Stimulated activated CD4-positive, alpha-beta T cell treated with anti-CD3 and anti-CD28 coated beads, Interleukin-1b, Interleukin-23, amount 100 ng/mL, for 48 hours (primary cell): ENCODE measurements at places on chromosomes 2 and 18.

DNA sequence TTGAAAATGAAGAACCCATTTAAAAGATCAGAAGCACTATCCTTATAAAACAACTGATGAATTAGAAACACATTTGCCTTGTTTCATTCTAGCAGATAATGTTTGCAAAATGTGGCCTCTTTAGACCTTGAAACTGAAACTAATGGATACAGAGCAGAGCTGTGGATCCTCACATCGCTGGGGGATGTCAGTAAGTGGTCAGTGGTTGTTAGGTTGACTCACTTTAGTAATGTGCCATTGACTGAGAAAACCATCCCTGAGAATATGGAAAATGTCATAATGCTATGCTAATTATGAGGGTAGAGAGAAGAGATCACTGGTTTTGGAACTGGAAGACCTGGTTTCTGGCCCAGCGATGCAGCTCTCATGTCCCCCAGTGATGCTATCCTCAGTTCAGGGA, 176.7 kb downstream of the MYO1B start:
- DNase-seq = no peak

DNA sequence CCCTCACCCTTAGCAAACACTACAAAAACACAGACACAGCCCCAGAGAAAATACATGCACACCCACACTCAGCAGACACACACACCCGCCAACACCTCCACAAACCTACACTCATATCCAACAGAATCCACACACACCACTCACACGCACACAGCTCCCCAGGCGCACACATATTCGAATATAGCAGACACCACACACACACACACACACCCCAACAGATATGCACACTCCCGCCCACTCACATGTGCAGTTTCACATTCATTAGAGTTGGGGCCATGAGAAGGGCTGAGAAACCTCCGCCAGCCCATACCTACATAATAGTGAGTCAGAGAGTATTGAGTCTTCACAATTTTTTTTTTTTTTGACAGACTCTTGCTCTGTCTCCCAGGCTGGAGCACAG, 29.4 kb upstream of the NOTO start:
- peak; percentile 78 for DNase-seq

DNA sequence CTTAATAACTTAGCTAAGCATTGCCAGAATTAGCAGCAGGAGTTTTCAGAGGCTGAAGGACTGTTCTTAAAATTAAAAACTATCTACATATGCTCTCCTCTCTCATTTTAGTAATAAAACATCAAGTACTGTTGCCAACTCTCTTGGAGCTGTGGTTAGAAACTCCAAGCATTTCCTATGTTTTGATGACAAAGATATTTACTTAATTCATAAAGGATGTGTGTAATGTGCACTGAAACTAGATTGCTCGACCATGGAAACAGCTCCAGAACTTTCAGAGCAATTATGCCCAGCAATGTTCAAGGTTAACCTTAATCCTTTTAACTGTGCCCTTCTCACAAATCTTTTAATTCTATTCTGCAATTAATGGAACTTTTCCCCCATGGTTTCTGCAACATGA, 8.4 kb downstream of the GRP start:
- no peak for DNase-seq

DNA sequence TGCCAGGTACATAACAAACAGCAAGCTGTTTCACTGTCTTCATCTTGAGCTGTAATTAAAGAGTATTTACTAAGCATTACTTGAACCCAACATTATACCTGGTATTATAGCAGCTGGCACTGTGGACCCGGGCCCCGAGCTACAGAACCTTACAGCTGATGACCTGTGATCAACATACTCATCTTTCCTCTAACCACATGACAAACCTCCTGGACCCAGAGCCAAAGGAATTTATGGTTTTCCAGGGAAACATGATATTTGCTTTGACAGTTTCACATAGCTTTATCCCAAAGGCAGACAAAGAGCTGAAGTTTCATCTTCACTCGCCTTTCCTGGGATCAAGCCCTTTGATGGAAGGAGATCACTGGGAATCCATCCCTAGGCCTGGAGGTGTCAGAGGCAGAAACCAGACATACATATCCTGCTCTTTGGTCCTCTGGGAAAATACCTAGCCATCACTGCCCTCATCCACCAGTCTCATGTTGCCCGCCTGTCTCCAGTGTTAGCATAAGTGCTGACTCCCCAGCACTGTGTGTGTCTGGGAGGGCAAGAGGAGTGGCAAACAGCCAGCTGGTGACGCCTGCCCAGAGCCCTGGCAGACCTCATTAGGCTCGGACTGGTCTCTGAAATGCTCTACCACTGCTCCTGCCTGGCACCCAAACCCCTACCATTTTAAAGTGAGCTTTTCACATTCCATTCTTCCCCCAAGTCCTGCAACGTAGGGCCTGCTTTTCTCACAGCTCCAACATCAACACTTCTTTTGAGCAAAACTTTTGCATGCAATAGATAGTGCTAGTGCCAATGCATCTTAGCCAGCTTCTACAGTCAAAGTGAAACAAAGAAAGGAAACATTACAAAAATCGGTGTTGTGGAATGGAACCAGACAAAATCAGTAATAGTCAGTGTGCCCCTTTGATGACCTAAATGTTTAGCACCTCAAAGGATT, 138.8 kb upstream of the CTAGE1 start:
- DNase-seq = no peak

GRCh38 chr2:195659114-195659513, 2.1 kb downstream of the SLC39A10 start:
- DNase-seq = no peak

DNA sequence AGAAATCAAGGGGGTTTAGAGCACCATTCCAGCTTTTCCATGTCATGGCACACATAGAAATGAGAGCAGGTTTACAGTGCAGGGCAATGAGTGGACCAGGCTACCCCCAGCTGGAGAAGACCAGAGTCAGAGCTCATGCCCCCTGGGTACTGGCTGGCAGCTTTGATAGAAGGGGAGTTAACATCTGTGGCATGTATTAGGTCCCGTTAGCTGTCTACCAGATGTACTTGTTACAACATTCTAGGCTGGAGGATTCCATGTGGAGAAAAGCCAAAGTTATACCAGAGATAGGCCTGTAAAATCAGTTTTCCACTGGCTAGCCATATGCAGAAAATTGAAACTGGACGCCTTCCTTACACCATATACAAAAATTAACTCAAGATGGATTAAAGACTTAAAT, 109.2 kb downstream of the CCDC85A start:
- no peak for DNase-seq

- DNase-seq = no peak
Observed at GRCh38 chr2:121960251-121960650, 204.8 kb downstream of the TSN start.

GRCh38 chr18:10169064-10169562, 255.3 kb downstream of the VAPA start:
- no peak for DNase-seq

DNA sequence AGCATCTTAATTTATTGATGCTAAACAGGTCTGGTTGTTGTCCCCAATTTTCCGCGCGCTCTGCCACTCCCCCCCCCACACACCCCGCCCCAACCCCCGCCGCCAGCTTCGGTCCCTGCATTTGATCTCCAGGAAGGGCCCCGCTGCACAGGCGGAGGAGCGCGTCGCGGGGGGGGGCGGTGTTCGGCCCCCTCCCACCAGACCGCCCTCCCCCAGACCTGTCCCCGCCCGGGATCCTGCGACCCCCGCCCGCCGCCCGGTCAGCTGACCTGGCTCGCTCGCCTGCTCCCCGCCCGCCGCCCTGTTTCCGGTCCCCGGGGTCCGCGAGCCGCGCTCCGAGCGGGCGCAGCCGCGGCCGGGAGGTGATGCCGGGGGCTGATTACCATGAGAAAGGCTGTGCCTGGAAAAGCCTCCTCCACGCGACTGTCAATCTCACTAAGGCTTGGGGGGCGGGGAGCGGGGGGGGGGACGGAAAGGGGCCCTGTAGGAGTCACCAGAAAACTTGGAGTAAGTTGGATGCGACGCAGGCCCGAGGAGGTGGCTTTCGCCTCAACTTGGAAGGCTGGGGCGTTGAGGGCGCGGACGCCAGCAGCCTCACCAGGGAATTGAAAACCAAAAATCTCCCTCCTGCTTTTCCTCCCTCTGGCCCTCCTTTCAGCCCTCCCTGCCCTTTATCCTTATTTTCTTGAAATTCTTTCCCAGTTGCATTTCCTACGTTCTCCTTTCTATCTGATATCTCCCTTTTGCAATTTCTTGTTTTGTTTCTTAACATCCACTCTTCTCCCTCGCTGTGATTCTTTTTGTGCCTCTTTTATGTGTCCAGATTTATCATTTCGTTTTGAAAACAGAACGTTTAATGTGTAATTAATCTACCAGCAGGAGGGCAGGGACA, 4.4 kb upstream of the ZEB2 start:
- DNase-seq = no peak

DNA sequence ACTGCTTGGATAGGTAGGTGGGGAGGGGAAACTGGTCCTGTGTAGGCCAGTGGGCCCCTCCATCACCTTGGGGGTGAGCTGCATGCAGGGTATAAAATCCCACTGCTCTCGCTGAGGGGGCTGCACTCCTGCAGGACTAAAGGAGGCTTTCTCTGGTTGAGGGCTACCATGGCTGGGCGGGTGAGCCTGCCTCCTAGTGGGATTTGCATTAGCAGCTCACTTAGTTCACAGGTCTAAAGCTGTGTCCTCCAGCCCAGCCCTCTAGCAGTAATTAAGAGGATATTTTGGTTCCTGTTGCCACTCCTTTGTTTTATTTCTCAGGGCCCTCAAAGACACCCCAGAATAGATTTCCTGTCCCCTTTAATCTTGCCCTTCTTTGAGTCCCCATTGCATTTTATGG, 24.6 kb downstream of the TMEM127 start:
- no peak for DNase-seq

DNA sequence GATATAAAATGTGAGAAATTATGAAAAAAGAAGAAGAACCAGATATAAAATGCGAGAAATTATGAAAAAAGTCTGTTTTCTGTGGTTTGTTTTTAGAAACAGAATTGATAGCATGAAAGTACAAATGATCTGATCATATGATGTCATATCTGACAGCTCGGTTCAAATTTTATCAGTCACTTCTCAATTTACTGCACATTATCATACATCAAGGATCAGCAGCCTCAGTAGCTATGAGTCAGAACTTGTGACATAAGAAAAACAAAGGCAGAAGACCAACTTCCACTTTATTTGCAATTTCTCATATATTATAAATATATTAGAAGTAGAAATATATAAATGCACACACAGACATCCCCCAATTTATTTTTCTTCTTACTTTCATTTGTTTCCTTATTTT, 634.0 kb downstream of the LRP1B start:
- DNase-seq = no peak

GRCh38 chr2:147482111-147482895, 362.5 kb upstream of the ACVR2A start:
- no peak for DNase-seq

- DNase-seq = no peak
Observed at GRCh38 chr2:181362561-181362960, 94.6 kb upstream of the ITGA4 start.

GRCh38 chr2:178002038-178002437, 70.5 kb downstream of the PDE11A start:
- DNase-seq = no peak

DNA sequence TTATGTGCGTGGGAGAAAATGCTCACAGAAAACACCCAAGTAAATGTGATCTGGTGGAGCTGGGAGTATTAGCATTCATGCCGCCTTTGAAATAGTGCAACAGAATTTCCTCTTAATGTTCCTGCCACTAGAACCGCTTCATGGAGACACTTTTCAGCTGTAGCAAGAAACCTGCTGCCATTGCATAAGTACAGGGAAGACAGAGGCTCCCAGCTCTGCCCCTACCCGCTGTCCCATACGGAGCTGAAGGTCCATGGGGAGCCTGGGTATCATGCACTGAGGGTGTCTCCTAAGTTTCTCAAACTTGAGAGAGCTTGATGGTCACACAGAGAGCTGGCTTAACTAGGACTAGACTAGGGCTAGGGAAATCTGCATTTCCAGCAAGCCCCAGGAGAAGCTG, 49.6 kb downstream of the CRIM1 start:
- no peak for DNase-seq

DNA sequence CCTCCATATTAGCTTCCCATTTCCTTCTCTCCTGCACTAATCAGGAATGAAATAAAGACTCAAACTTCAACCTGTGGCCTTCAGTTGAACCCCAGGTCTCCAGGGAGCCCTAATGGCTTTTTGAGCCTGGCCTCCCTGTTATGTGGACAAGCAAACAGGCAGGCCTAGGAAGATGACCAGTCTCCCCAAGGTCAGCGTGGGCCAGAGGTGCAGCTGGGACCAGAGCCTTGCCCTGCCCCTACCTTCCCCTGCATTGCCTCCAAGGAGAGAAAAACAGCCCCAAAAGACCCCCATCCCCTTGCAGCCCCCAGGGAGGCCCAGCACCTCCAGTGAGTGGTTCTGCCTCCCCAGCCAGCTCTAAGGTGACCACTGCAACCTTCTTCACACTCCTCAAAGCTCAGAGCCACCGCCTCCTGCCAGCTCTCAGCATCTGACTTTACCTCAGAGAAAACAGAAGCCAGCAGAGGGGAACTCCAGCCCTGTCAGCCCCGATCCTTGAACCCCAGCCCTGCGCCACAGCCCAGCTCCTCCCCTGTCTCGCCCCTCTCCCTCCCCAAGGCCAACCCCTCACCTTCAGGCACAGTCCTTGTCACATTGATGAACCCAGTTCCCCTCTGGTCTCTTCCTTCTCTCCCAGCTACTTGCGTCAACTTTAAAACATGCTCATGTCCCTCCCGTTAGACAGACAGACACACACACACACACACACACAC, 59.5 kb upstream of the ID2 start:
- DNase-seq = no peak

- no peak for DNase-seq
Observed at GRCh38 chr2:180006231-180006630, 866 bp downstream of the CWC22 start.

DNA sequence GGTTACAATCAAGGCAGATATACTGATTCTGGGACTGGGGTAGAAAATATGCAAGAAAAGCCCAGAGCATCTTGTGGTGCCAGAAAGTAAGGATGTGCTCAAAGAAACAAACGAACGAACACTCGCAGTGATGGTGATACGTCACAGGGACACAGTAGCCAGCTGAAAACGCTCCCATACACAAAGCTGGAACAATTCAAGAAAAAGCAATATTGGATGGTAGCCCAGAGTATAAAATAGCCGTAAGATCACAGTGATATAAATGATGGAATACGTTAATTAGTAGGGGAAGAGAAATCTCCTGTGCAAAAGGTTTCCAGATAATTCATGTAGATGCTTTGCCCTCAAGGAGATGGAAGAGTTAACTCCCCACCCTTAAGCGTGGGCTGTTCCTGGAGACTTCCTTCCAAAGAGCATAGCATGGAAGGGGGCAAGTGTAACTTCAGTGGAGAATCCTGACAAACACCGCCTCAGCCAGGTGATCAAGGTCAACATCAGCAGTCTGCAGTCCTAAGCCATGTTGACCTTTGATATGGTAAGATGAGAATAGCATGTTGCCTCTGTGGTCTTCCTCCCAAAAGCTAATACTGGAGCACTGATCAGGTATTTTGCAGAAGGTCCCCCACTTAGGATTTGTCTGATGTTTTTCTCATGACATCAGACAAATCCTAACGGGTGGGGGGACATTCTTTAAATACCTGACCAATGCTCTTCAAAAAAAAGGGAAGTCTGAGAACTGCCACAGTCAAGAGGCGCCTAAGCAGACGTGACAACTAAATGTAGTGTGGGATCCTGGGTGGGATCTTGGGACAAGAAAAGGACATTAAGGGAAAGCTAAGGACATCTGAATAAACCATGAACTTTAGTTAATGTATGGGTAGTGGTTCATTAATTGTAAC, 99.0 kb downstream of the NCK2 start:
- no peak for DNase-seq
